ENCODE measurements at places on chromosomes 1 and 21.

DNA sequence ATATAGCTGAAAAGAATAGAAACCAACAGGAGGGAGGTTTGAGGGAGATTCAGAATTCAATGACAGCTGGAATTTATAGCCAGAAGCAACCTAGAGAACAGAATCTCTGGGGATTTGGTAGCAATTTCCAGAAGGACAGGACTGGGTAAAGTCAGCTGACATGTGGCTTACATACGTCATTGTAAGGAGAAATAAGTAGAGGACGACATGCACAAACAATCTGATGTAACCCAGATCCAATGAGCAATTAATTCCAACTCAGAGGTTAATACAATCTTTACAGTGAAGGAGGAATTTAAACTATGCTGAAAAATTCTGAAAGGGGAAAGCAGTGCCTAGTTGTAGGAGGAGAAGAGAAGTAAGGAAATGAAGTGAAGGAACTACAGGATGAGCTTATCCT lies 383.9 kb downstream of the PTBP2 start:
- DNase-seq = no peak

GRCh38 chr1:57367945-57368344 lies 55.9 kb downstream of the DAB1 start:
- DNase-seq = no peak

GRCh38 chr1:69643266-69643665 lies 75.5 kb downstream of the LRRC7 start:
- no peak for DNase-seq

GRCh38 chr1:15944308-15945010 lies 31.4 kb downstream of the ZBTB17 start:
- DNase-seq = no peak

DNA sequence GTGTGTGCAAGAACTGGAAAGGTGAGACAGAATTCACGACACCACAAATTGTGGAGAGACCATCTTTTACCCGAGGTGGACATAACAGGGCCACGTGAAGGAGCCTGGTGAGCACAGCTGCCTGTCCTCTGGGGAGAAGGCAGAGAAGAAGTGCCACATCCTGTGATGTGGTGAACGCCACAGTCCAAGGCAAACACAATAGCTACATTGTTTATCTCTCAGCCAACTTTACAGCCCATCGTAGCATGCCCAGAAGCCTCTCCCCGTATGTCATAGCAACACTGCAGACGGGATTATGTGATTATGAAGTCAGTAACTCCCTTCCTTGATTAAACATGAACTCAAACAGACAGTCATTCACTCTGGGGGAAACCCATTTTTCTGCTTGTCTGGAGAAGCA lies 612.2 kb downstream of the SMYD3 start:
- DNase-seq = no peak

DNA sequence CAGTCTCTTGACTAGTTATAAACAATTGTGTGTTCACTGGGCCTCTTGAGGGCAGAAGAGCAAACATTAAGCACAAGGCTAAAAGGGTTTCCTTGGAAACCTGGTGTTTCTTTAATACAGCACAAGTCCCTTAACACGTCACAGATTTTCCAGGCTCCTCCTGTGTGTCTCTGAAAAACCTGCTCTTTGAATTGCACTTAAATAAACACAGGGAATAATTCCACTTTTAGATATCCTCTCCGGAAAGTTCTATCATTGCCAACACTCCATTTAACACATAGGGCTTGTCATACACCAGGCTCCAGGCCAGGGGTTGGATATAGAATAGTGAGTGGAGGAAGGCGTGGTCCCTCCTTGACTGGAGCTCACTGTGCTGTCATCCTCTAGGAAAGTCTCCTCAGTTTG lies 442.6 kb downstream of the DSCAM start:
- DNase-seq = no peak

DNA sequence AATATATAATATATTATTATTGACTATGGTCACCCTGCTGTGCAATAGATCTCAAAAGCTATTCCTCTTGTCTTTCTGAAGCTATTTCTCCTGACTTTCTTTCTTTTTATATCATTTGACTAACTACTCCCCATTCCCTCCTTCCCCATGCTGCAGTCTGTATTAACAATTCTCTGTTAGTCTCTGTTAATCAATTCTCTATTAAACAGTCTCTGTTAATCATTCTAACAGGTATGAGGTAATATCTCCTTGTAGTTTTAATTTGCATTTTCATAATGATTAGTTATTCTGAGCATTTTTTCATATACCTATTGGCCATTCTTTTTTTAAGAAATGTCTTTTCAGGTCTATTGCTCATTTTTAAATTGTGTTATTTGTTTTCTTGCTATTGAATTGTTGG lies 201.0 kb upstream of the B3GALT2 start:
- no peak for DNase-seq

DNA sequence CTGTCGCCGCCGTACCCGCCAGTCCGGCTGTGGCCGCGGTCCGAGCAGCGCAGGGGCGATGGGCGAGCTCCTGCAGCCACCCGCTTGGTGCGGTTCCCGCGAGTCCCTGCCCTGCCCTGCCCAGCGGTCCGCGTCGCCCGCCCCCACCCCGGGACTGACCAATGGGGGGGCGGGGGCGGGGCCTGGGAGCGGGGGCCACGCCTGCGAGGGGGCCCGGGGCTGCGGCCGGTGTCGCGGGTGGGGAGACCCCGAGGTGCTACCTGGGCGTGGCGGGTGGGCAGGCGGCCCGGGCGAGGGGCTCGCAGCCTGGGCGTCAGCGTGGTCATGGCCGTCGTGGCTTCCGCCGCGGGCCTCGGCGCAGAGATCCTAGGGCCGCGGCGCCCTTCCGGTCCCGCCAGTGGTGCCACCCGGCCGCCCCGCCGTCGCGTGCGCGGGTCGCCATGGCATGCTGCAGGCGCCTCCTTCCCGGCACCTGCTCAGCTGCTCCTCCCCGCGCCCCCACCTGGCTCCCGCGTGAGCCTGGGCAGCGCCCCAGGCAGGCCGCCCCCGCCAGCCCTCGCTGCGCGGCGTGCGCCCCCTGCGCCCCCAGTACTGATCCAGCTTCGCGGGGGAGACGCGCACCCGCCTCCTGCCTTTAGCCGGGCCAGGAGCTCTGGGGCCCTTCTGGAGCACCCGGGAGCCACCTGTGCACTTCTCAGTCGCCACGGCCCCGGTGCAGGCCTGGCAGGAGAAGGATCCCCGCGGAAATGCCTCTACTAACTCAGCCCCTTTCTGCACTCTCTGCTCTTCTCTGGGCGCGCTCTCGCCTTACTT lies at the start of gene BMP8B:
Gene BMP8B (minus strand): TSS at position 108 of the 813 bp plus-strand sequence. CDS start 380 bp downstream, outside the sequence.
- DNase-seq = peak; percentile 11

GRCh38 chr1:170097449-170097948 lies 23.0 kb upstream of the KIFAP3 start:
- no peak for DNase-seq

DNA sequence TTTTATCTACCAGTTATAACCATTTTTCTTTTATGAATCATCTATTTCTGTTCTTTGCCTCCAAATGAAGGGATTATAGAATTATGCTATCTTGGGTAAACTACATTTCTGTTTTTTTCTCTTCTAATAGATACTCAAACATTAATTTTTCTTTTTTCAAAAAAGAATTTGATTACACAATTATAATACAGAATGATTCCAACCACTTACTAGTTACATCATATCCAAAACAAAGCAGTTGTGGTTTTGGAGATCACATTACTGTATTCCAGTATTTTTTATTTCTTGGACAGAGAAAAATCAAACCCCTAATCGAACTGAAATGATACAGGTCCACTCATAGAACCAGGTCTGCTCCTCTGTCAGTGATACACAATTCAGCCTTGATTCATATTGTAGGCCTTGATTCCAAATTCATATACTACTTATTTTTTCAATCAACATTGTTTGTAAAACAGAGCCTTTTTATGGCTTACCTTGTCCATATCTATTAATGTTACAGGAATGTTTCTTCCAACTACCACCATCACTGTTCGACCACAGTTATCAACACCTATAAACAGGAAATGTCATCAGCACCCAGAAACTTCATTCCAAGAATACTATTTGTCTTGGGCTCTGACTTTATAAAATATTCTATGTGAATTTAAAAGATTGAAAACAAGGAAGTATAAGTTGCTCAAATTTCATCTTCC lies 43.2 kb downstream of the GDAP2 start:
- DNase-seq = no peak
